ENCODE measurements at places on chromosomes 1 and 21.

GRCh38 chr1:193019442-193020026 lies 39.6 kb downstream of the UCHL5 start:
- no peak for DNase-seq

DNA sequence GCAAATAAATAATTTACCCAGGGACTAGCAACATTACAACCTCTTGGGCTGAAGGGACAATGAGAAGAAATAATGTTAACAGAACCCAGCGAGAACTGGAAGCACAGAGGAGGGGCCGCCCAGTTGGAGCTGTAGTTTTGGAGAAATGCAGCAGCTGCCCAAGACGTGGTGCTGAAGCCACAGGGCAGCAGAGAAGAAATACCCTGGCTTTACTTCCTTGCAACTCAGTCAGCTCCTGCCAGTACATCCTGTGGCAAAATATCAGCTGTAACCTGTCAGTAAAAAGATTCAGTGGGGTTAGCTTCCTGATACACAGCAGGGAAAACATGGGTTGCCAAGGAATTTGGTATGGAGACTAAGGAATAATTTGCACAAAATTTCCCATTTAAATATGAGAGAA lies 283.6 kb upstream of the USP25 start:
- no peak for DNase-seq

- no peak for DNase-seq
These were observed 8.0 kb downstream of the CTNNBIP1 start for GRCh38 chr1:9902060-9902452.

- no peak for DNase-seq
These were observed 38.5 kb upstream of the ID3 start for GRCh38 chr1:23597635-23598388.

- DNase-seq: no peak
These were observed 552.5 kb downstream of the DPYD start for GRCh38 chr1:97368296-97368695.

DNA sequence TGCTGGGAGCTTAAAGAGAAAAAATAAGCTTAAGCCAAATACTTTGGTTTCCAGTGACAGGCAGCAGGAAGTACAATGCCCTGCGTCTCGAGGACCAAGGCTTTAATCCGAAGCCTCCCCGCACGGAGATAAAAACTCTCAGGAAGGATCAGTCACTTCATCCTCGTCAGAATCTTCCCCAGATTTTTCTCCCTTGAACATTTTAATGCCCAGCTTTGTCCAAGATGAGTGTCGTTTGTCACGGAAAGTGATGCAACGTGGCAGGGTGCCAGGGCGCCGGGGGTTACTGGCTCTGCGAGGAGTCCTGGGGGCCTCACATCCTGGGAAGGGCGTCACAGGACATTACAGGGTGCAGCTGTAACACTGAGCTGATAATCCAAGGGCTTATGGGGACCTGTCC lies 25.2 kb upstream of the PCBP3 start:
- DNase-seq: no peak

DNA sequence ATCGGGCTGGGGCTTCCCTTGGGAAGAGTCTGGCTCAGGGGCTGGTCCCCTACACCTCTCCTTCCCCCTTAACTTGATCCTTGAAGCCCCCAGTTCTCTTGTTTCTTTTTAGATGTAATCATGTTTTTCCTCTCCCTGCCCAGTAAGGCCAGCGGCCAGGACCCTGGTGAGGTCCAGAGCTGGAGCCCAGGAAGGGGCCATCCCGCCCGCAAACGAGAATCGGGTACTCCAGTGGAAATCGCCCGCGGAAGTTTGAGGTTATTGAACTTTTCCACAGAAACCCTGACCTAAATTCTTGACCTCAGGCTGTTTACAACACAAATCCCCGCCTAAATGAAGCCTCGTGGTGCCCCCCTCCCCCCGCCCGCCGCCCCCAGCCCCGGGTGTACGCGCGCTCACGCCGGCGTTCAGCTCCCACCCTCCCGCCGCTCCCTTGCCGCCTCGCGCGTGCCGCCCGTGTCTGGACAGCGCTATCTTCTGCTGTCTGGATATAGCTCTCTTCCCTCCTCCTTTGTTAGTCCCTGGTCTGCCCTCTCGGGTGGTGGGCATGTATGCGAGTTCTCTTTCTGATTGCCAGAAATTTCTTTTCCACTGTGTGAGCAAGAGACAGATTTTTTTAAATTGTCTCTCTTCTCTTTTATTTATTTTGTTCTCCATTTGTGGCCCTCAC lies 165.9 kb upstream of the CACNA1E start:
- no peak for DNase-seq

GRCh38 chr1:93845538-93846205 lies 33.3 kb downstream of the DNTTIP2 start:
- no peak for DNase-seq

DNA sequence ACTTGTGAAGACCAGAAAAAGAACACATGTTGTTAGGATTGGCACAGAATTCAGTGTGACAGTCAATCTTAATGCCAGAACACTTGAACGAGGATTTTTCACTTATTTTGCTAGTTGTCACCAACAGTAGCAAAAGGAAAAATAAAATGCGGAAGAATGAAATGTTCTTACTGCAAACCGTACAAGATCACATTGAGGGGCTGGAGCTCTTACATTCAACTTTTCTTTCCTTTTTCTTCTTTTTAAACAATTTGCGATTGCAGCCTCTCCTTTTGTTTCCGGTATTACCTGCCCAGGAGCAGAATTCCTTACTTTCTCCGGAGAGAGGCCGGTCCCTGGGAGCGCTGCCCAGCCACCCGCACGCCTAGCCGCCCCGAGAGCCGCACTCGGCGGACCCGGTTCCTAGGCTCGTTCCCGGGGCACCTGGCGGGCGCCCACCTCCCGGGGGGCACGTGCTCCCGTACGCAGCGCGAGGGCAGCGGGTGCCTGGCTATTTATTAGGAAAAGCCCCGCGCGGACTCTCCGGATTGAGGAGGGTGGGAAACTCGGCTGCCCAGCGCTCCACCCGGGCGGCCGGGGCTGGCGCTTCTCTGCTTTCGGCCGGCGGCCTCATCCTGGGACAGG lies 1.2 kb upstream of the CAMTA1 start:
- DNase-seq: no peak

DNA sequence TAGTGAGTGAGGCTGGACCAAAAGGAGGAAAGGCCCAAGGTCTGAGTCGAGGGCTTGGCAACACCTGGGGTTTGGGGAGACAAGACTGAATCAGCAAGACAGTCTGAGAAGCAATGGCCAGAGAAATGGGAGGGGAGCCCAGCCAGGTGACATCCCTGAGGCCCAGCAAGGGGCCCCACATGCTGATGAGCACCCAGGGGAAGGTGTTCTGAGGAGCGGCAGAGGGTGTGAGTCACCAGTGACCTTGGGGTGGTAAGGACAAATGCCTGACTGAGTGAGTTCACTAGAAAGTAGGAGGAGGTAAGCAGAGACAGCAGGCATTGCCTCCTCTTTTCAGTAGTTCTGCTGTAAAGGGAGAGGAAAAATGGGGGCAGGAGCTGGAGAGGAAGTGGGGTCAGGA lies 192.4 kb upstream of the GALNT2 start:
- DNase-seq: no peak

DNA sequence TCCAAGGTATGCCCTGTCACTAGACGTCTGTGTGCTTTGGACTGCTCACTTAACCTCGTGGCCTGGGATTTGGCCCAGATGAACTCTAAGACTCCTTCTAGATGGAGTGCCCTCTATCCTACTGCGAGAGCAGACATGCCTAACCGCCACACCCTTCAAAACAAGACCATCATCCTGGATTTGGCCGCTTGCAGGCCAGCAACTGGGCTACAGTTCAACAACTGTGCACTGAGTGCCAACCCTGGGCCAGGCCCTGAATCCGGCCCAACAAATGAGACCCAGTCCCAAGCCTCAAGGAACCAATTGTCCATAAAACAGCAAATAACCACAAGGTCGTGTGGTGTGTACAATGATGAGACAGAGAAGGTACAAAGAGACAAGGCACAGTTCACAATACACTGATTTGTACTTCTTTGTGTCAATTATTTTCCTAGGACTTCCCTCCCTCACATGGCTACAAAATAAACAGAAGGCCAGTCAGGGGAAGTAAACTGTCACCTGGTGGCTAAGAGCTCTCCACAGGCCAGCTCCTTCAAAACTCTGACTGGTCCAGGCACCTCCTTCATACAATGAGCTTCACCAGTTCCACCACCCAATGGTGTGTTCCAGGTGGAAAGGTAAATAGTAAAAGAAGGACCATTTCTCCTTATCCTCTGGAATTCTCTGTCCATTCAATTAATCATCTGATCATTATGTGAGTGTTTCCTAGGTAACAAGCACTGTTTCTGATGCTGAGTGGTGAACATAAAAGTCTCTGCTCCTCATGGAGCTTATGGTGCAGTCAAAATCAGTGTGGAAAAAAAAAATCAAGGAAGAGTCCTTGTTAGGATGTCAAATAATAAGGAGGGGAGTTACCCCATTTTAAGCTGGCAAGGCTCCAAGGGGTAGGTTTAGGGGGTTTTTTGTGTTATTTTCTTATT lies 60.4 kb downstream of the CAPZB start:
- DNase-seq: no peak

DNA sequence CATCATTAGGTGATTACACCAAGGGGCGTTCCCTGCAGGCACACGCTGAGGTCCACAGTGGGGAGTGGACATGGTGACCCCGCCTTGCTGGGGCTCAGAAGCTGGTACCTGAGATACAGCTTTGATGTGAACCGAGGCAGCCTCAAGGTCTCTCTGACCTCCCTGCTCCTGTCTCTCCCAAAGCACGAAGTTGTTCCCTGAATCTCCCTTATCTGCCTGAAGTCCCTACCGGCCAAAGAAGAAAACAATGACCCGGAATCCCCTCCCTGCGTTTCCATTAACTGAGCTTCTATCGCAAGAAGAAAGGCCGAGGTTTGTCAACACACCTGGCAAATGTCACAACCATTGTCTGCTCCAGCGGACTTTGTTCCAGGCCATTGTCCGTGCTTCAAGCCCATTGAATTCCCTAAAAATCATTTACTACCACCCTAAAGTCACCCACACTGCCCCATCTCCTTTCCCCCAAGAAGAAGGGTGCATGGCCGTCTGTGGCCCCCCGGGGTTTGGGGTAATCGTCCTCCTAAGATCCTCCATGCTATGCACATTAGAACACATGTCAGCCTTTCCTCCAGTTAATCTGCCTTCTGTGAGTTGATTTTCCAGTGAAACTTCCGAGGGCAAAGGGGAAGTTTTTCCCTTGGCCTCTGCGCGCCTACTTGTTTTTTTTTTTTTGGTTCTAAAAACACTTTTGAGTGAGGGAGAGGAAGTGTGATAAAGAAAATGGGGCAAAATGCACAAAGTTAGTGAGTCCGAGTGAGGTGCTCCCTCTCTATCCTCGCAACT lies 48.1 kb upstream of the COL18A1 start:
- no peak for DNase-seq

GRCh38 chr1:46522184-46522968 lies 29.1 kb downstream of the KNCN start:
- DNase-seq: no peak

DNA sequence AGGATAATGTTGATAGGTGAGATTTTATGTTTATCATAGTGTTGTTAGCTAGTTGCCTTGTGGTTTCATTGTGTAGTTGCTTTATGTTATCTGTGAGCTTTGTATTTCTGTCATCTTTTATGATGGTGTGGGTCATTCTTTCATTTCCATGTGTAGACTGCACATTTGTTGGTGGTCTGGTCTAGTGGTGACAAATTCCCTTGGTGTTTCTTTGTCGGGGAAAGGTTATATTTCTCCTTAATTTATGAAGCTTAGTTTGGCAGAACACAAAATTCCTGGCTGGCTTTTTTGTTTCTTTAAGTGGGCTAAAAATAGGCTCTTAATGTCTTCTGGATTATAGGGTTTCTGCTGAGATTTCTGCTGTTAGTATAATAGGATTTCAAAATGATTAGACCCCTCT lies 347.2 kb upstream of the ADAMTS5 start:
- no peak for DNase-seq

- DNase-seq: no peak
These were observed 2.3 kb upstream of the CCSAP start for GRCh38 chr1:229344937-229345684.

GRCh38 chr1:97078872-97079271 lies 357.3 kb downstream of the PTBP2 start:
- DNase-seq: no peak

- DNase-seq: no peak
These were observed 155.9 kb downstream of the ZNF281 start for GRCh38 chr1:200253774-200254495.
